Fibroblast of villous mesenchyme (primary cell): ENCODE measurements at places on chromosomes 16 and 17. TPM values are rescaled to one million over a fixed set of nuclear protein-coding genes. Genes with fewer than 3 reads are reported as not detected.

GRCh38 chr16:72174726-72175125, 2.8 kb upstream of the PMFBP1 start:
- no peak for DNase-seq

SCIMP gene
- not detected in 2 replicates for total RNA-seq

KRT28 gene
- total RNA-seq, result not detected in 2 replicates

DNA sequence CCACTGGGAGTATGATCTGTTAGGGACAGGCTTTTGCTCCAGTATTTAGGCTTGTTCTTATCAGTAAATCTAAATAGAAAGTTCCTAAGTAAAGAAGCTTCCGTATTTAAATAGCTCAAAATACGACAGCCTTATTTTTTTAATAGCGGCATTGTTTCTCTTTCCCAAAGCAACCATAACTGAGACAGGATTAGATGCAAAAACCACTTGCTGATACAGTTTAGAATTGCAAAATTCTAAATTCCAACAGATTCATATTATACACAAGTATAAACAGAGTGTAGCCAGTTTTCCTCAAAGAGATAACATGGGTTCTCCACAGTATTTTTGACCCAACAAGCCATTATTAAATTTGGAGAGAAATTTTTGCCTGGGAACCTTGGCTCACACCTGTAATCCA, 276.7 kb downstream of the FTO start:
- DNase-seq, result peak; percentile 57

DNA sequence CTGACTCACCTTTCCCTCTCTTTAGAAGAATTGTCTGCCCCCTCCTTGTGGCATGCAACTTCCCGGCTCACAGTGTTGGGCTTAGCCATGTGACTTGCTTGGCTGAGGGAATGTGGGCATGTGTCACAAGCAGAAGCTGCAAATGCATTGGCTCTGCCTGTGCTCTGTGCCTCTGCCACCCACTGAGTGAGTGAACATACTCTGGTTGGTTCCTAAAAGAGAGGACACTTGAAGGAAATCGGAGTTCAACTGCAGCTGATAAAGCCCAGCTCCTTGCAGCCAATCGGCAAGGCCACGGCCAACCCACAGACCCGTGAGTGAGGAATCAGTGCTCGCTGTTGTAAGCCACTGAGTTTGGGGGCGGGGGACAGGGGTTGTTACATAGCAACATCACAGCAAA, 10.9 kb upstream of the GINS2 start:
- DNase-seq, result peak; percentile 16

DNAH9 gene
- total RNA-seq, result not detected in 2 replicates

DNA sequence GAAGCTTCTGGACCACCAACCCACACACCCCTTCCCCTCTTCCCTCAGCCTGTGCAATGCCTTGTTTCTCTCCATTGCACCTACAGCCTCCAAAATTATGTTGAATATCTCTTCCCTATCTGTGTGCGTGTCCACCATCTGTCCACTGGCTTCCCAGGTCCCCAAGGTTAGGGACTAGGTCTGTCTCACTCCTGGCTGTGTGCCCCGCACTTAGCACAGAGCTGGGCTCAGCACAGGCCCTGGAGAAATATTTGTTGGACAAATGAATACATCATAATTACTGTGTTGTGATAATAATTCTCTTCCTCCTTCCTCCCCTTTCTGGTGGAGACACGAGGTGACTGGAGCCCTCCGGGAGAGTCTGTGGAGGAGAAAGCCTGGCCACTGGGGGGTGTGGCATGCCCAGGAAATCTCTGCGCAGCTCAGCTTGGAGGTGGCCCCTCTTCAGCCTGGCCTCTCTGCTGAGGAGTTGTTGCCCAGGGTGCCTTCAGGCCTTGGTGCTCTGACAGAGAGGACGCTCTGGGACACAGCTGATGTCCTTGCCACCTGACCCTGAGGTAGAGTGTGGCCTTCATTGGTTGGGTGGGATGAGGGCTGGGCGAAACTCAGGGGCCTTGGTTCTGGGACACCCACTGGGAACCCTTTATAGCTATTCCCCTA, 3.3 kb upstream of the BRD7 start:
- DNase-seq, result peak; percentile 21

GRCh38 chr16:87325423-87325858, 8.2 kb upstream of the C16orf95 start:
- no peak for DNase-seq

DNA sequence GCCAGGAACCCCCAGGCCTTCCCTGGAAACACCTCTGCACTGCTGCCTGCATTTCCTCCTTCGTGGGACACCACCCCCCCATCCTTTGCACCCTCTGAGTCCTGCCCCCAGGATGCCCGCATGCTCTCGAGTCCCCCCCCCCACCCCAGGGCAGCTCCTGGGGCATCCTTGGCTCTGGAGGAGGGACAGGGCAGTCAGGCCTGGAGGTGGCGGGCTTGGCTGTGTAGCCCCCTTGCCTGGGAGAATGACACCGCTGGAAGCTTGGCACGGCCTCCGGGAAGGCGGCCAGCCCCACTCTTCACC, 98.9 kb upstream of the GSE1 start:
- no peak for DNase-seq

GRCh38 chr16:30896261-30896888, at the start of gene CTF1:
Gene CTF1 (plus strand): TSS chr16:30896614. CDS start chr16:30896644, 30 bp downstream.
- peak; percentile 87 for DNase-seq

DNA sequence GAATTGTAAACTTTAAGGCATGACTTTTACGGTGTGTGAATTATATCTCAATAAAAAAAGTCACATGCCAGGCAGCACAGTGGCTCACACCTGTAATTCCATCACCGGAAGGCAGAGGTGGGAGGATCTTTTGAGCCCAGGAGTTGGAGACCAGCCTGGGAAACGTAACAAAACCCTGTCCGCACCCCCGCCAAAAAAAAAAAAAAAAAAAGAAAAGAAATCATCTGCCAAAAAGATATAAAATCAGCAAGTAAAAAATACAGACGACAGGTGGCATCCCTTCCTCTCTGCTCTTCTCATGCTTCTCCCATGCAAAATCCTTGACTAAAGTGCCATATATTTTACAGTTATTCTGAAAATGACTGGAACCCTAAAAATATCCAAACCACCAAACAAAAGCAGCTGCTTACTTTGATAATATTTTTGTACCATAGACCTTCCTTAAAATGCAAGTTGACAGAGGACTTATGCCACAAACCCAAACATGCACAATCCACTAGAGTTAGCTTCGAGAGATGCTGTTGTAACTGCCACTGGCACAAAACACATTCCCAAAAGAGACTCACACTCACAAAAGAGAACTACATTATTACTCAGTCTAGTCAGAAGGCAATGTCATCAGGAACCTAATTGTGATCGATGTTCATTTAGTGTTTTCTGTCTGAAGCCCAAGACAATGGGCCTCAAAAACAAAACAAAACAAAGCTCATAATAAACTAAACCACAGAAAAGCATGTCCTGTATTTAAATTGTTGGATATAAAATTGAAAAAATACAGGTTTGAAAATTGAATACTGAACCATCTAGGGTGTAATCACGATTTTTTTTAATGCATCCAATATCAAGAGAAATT, 2.4 kb downstream of the CRLF3 start:
- DNase-seq, result no peak

GRCh38 chr17:8921147-8921546, 44.4 kb downstream of the PIK3R5 start:
- no peak for DNase-seq

GRCh38 chr16:15933781-15934180, 15.6 kb upstream of the ABCC1 start:
- no peak for DNase-seq

SLC5A11 gene
- under 0.01 TPM in 1 of 2 replicates, not detected in the other for total RNA-seq

CDK5R1 gene
- 0.64 and 0.86 TPM in 2 replicates for total RNA-seq

DNA sequence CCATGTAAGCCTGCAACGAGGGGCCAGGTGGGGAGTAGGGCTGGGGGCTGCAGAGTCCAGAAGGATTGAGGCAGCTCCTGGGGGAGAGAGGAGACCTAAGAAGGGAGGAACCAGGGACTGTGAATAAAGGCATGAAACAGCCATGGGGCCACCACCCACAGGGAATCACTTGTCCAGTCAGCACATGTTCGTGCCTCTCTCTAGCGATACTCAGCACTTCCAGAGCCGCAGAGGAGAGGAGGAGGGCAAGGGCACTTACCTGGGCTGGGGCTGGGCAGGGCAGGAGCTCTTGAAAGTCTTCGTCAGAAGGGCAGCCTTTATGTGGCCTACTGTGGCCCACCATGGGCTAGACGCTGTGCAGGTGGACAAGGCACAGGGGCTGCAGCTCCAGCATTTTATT, 24.2 kb downstream of the CACNA1G start:
- no peak for DNase-seq

DNA sequence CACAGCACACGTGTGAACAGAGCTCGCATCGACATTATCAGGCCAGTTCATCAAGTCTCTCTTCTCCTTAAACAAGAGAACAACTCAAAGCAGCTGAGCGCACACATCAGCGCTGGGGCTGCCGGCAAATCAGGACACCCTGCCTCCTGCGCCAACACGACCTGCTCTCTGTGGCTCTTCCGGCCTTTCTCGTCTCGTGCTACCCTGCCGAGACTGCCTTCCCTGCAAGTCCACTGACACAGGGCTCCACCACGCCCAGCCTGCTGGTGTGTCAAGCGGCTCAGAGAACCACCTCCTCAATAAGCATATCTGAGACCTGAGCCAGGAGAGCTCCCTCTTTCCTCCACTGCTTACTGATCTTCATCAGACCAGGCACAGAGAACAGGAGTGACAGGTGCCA, 96.9 kb downstream of the ZNF778 start:
- no peak for DNase-seq

DNA sequence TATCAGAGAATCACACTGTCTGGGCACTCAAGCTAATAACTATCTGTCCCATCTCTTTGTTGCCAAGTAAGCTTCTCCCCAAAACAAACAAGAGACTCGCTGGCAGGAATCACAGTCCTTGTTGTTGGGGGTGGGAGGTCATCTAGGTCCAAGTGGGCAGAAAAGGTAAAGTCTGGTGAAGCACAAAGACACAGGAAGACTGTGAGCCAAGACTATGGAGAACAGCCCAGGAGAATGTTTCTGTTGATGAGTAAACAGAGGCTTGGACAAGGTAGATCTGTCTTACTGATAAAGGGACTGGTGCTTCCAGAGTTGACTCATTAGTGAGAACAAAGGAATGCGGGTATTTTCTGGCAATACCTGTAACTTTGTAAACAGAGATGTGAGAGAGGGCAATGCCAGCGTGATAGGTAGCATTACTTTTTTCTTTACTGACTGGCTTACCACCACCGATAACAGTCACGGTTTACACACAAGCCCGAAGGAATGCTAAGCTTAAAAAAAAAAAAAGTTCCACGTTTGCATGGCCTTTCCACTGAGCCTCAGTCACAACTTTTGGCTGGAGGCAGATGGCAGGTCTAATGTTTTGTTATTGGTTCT, 11.5 kb upstream of the MMD start:
- DNase-seq, result no peak

DNA sequence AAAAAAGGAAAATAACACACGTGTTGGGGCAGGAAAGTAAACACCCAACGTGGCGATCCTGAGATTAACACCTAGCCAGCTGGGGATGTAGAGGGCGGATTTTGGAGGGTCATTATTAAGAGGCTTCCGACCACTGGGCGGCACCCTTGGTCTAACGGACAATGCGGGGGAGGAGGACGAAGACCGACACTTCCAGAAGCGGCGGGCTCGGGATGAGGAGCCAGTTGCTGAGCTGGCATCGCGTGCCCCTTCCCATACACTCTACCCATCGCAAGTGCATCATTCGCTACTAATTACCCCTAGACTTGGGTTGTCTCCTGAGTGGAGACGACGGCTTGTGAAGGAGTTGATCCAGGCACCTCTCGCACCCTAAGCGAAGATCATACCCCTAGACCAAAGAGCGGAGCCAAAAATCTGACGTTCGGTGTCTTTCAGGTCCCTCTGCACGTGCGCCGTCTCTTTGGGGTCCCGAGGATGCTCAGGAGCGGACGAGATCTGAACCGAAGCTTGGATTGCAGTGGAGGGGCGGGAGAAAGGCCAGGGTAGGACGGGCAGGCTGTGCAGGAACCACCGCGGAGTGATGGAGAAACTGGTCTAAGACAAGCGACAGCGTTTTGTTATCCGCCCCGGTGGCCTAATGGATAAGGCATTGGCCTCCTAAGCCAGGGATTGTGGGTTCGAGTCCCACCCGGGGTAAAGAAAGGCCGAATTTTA, 17.6 kb downstream of the ZNF213 start:
- peak; percentile 90 for DNase-seq

- no peak for DNase-seq
Measured at GRCh38 chr16:30024451-30024850, 1.5 kb downstream of the C16orf92 start.

DNA sequence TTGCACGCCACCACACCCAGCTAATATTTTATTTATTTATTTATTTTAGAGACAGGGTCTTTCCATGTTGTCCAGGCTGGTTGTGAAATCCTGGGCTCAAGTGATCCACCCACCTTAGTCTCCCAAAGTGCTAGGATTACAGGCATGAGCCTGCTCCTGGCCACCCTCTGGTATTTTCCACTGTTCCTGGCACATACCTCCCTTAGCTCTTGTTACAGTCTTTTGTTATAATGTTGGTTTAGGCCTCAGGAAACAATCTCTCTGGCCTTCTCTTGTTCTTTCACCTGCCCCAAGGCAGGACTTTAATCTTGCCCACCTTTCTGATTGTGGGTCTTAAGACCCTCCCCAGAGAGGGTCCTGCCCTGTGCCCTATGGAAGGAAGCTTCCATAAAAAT, 3.6 kb upstream of the CYTH1 start:
- DNase-seq, result no peak

DNA sequence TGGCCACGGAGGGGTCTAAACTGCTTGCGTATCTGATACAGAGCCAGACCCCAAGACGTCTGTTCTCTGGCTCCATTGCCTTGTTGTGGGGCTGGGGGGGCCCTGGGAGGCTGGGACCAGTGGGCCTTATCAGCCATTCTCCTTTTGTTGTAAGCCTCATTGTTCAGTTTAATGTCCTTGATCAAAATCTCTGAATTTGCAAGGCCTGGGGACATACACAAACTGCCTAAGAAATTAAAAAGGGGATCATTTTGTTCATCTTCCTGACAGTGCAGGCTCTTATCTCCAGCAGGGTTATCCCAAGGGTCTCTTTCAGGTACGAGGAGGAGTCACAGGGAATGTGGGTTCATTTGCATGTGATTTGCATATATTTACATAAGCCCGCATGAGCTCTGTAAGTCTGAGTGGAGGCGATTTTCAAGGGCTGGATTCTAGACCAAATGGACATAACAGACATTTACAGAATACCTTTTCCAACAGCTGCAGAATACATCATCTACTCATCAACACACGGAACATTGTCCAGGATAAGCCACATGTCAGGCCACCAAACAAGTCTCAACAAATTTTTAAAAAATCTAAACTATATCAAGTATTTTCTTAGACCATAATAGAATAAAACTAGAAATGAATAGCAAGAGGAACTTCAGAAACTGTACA, 269.8 kb downstream of the RBFOX1 start:
- no peak for DNase-seq

DNA sequence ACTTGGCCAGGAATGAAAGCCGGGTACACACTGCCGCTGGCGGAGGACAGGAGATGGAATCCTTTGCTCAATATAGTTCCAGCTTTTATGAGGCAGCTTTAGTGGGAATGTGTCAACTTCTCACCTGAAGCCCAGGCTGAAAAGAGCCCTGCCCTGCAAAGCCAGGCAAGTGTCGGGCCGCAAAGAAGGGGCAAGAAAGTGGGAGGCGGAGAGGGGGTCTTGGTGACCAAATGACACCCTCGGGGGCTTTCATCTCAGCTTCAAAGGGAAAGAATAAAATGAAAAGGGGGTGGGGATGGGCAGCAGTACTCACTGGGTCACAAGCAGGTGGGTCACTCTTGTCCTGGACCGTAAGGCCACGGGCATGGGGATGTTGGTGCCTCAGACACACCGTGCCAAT, 62.9 kb downstream of the C16orf95 start:
- no peak for DNase-seq
